Activated naive CD4-positive, alpha-beta T cell (primary cell): ENCODE measurements at places on chromosomes 2 and 18.

DNA sequence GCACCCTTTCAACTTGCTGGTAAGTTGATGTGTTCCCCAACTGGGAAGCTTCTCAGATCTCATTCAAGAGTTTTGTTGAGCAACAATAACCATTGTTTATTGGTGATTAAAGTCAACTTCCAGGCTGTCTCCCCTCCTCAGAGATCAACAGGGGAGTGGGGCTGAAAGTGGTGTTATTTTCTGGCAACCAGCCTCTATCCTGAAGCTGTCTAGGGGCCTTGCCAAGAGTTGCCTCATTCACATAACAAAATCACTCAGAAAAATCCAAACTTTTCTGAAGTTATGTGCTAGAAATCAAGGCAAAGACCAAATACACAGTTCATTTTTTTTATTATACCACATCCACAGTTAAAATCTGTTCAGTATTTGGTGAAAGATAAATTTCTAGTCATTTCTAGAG is 788.4 kb downstream of the LRRTM4 start:
- DNase-seq = no peak

DNA sequence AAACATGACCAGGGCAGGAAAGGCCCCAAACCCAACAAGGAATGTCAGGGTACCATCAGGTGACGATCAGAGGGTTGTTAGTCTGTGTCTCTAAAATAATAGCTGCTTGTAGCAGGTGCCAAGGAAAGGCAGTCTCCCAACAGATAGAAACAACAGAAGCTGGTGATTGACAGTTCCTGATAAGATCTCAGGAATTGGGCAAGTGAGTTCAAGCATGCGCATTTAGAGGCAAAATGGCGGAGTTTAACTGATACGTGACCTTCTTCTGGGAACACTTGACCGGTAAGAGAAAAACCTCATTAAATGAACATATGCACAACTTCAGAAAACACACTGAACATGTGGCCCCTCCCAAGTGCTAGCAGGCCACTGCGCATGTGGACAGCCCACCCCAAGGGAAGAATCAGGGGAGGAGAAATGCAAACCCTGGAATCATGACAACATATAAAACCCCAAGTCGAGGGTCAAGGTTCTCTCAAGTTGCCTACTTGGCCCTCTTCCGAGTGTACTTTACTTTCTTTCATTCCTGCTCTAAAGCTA is 664.9 kb downstream of the KCNJ3 start:
- DNase-seq = no peak

DNA sequence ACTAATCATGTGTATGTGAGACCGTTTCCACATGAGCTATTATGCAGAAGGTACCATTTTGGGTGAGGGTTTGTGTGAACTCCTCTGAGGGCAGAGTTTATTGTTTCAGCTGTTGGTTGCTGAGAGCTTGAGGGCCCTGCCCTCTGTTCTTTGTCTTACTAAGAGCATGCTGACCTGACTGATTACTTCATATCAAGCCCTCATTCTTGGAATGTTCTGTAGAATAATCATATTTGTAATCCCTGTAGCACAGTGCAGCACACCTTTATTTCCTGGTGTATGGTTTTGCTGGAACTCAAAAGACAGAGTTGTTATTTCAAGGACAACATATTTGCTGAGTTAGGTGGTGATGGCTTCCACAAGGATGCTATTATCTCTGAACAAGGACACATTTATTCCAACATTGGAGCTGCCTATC is 118.5 kb downstream of the GALNT3 start:
- DNase-seq = no peak

DNA sequence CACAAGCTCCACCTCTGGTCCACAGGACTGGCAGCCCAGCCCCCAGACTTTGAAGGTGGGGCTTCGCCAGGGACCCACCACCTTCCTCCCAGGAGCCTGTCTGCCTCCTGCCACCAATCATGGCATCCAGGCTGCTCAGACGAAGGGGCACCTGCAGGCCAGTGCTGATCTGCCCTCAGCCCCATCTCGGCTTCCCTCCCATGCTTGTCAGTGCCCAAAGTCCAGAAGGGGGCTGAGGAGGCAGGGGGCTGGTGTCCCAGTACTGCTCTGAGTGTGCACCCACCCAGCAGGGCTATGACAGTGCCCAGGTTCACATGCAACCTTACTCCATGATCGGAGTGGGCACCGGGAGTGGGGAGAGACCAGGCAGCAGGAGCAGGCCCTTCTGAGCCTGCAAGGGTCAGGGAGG is 25.3 kb upstream of the RUFY4 start:
- no peak for DNase-seq

- no peak for DNase-seq
These were observed 18.2 kb upstream of the BOK start for GRCh38 chr2:241540401-241540770.
